Thymus (tissue), 14 donors: ENCODE measurements at places on chromosomes 2 and 18.

DNA sequence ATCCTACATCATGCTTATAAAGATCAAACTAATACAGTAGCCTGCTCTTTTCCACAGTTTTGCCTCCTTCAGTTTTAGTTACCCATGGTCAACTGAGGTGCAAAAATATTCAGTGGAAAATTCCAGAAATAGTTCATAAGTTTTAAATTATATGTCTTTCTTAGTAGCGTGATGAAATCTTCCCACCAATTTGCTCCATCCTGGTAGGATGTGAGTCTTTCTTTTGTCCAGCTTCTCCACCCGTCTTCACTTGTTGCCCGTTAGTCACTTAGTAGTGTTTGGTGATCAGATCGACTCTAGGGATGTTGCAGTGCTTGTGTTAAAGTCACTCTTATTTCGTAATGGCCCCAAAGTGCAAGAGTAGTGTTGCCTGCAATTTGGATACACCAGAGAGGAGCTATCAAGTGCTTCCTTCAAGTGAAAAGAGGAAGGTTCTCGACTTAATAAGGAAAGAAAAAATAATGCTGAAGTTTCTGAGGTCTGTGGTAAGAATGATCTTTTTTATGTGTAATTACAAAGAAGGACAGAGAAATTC lies 57.0 kb downstream of the CEP192 start:
- DNase-seq: no peak

GRCh38 chr2:10132996-10133647 lies 10.6 kb downstream of the RRM2 start:
- no peak for DNase-seq

DNA sequence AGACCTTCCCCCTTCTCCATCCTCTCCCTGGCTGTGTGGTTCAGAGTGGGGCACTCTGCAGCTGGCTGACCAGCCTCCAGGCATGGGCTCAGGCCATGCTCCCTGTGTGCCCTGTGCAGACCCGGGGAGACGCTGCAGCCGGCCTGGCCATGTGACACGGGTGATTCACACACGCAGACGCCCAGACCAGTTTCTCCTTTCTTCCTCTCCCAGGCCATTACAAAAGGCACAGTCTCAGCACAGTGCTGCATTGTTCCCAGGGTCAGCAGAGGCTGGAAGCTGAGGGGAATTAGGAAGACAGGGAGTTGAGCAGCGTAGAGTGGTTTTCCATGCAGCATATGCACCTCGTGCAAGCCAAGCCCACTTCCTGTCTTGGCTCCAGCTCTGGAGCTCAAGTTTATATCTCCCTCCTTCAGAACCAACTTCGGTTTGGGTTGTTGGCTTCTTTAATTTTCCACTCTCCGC lies 288.5 kb downstream of the TNS1 start:
- peak; percentile 9 for DNase-seq

GRCh38 chr2:226790011-226790410 lies 9.6 kb downstream of the IRS1 start:
- no peak for DNase-seq

DNA sequence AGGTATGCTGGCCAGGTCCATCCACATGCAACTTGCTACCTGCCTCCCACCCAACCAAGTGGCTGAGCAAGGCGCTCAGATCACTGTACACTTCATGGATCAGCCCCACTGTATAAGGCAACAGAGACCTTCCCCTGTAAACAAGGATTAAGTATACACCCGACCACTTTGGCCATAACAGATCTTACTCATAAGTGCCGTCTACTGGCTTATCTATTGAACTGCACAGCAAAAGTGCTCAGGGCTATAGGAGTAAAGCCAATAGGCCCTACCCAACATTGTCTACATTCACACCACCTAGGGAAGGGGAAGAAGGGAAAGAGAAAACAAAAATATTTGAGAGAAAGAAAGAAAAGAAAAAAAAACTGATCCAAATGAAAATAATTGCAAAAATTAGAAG lies 663.9 kb upstream of the LRRTM1 start:
- no peak for DNase-seq
